ENCODE measurements at places on chromosomes 6 and 20.

DNA sequence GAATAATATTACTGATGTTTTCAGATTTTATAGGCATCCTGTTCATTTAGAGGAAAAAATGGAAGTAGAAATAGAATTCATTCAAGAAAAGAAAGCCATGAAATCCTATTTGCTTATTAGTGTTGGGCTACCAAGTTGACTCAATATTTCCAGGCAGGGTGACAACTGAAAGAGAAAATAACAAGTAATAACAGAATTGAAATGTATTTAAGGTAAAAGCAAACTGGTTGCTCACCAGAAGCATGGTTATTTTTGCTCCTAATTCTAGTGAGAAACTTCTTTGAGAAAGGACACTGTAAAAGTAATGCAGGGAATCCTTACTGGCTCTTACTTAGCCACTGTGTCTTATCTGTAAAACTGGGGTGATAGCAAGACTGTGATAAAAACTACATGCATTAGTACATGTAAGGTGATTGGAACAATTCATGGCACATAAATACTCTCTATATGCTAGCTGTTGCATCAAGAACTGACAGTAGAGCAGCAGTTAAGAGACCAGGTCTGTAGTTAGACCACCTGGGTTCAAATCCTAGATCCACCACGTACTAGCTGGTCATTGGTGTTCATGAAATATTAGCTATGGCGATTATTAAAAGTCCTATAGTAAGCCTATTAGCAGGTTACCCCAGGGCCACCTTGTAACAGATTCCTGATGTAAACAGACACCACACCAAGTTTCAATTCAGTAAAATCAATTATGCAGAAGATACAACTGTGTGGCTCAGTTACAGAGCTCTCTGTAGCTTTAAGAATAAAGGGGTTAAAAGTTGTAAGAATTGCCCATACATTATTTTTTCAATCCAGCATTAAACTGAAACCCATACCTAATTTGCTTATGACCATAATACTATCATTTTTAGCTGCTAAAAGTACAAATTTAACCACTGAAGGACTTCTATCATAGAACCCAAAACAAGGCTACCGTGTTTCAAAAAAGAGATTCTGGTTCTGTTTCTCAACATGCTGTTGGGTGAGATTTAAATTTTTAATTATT lies 159.2 kb upstream of the COL21A1 start:
- no peak for DNase-seq

- DNase-seq: no peak
Observed at GRCh38 chr6:164533045-164533362, 776.4 kb downstream of the C6orf118 start.

DNA sequence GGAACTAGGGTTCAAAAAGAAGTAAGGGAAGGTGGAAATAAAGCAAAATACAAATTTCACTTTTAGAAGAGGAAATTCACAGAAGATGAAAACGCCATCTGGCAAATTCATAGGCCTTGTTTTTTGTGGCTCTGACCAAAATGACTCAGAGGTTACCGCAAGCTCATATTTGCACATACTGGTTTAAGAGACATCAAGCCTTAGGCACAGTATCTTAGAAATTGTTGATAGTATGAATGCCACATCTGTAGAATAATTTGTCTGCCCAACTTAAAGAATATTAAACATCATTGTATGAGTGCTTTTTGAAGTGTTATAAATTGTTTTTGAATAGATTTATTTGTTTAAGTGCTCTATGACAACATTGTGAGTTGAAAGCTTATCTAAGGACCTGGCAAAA lies 10.6 kb downstream of the TAAR1 start:
- DNase-seq: peak; percentile 11

- no peak for DNase-seq
Observed at GRCh38 chr6:110357298-110357663, 868 bp downstream of the METTL24 start.

- peak; percentile 74 for DNase-seq
Observed at GRCh38 chr20:60242836-60243505, 284.7 kb downstream of the CDH26 start.

- no peak for DNase-seq
Observed at GRCh38 chr6:138520463-138520862, 21.2 kb upstream of the NHSL1 start.

DNA sequence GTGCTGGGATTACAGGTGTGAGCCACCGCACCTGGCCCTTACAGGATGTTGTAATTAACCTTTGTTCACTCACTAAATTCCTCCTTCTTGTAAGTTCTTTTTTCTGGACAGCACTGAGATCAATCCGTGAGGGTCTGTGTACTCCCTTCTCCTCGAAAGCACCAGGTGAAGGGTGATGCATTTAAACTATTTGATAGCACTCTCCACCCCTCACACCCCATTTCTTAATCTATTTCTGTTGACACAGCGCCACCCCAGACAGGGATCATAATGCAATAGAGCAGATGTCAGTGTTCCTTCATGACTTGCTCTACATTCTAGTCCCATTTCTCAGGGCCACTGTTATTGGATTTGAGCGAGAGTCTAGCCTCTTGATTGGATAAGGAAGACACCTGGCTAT lies 46.3 kb downstream of the PPP1R14C start:
- no peak for DNase-seq

- no peak for DNase-seq
Observed at GRCh38 chr6:101832371-101832770, 438.9 kb downstream of the GRIK2 start.

DNA sequence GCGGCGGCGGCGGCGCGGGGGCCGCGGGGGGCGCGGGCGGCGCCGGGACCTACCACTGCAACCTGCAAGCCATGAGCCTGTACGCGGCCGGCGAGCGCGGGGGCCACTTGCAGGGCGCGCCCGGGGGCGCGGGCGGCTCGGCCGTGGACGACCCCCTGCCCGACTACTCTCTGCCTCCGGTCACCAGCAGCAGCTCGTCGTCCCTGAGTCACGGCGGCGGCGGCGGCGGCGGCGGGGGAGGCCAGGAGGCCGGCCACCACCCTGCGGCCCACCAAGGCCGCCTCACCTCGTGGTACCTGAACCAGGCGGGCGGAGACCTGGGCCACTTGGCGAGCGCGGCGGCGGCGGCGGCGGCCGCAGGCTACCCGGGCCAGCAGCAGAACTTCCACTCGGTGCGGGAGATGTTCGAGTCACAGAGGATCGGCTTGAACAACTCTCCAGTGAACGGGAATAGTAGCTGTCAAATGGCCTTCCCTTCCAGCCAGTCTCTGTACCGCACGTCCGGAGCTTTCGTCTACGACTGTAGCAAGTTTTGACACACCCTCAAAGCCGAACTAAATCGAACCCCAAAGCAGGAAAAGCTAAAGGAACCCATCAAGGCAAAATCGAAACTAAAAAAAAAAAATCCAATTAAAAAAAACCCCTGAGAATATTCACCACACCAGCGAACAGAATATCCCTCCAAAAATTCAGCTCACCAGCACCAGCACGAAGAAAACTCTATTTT lies 2.0 kb downstream of the FOXC1 start:
- peak; percentile 30 for DNase-seq

DNA sequence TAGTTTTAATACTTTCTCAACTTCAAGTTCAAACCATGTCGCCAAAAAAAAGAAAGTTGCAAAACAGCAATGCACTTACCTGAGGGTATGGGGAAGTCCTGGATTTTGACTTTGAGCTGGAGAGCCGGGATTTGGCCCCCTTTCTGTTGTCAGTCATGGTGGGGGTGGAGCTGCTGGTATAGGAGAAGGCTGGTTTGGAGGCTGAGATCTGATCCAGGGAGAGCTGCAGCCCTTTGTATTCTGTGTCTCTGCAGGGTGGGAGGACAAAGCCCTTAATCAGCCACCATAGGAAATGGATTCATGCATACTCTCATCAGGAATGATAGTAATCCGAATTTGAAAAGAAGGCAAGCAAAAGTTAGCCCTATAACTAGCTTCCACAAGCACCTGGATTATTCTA lies 44.0 kb downstream of the SIM1 start:
- DNase-seq: no peak

DNA sequence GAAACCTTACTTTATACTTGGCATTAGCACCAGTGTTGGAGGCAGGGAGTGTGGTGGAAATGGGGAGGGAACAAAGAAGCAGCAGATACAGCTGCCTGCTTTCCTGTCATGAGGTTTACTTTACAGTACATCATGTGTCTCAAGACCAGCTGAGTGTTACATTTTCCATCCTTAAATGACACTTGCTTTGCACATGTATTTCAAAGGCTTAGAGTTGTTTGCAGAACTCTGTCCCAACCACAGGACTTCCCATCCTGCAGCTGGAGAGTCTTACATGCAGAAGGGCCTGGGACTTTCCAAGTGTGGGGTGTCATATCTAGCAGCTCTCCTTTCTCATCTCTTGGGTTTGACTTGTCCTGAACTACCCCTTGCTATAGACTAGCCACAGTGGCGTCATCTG lies 395.9 kb downstream of the DHX35 start:
- no peak for DNase-seq

DNA sequence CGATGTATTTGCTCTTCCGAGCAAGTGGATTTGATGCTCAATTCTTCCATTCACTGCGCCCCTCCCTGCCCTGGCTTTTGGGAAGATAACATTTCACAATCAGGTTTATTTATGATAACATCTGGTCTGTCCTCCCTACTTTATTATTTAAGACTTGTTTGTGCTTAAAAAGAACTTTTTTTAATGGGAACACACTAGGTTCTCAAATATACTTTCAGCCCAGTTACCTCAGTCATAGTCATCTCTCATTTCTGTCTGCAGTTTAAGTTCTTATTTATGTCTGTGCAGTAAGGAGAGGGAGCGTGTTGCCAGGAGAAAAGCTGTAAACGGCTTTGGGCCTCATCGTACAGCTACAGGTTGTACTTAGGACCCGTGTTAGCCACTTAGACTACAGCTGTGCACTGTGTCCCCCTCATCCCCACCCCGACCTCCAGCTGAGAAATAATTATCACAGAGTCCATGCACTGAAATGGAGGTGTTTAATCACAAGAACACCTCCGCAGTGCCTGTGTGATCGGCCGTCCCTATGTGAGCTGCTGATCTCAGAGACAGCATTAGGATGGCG lies 99.3 kb downstream of the RPP40 start:
- no peak for DNase-seq

DNA sequence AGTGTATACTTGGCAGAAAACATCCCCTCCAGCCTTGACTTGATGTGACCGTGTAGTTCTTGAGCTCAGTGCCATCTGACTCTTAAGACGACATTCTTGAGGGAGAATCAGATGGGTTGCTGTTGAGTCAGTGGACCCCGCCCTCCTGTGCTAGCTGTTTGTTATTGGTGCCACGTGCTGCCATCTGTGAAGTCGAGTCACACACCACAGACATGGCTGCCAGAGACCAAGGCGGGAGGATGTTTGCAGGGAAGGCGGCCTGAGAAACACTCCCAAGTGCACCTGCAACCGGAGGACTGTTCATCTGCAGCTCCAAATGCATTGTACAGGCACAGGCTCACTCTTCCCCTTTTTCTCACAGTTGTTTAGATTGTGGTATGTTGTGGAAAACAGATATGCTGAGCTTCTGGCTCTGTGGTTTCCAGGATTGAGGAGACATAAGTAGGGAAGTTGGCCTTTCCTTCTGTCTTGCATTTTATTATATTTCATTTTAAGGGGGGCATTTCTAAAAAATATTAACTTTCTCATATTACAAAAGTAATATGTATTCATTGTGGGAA lies 345.3 kb upstream of the ZFP64 start:
- DNase-seq: no peak

DNA sequence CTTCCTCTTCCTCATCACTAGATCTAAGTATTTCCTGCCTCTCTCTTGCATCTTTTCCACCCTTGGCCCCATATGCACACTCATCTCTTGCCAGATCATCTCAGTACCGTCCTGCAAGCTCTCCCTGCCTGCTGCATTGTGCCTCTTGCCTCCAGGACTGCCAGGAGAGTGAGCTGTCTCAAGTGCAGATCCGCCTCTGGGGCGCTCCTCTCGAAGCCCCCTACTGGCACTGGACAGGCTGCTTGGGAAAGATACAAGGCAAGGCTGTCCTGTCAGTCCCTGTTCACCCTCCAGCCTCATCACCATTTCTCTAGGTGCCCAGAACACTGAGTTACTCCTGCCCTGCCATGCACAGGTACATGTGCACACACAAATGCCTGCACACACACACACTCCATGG lies 10.2 kb downstream of the SYNDIG1 start:
- no peak for DNase-seq

DNA sequence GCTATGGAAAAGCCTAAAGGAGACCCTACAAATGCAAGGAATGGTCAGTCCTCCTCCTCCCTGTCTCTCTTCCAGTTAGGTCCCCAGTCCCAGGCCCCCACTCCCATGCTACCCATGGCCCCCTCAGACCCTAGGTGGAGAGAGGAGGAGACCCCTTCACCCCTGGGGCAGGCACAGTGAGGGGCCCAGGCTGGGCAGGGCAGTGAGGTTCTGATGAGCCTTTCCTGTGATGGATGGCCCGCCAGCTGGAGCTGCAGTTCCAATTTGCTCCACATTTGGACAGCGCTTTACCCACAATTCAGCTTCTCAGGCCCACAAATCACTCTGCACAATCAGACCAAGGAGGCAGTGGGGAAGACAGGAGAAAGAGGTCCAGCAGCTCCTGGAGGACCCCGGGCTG lies 37.3 kb upstream of the MLN start:
- DNase-seq: no peak

- no peak for DNase-seq
Observed at GRCh38 chr6:110946498-110946897, 12.0 kb upstream of the GTF3C6 start.

GRCh38 chr6:55888917-55889316 lies 13.5 kb upstream of the BMP5 start:
- no peak for DNase-seq

GRCh38 chr6:39088331-39088730 lies 26.7 kb downstream of the SAYSD1 start:
- DNase-seq: peak; percentile 53

GRCh38 chr20:44959082-44959637 lies 1.0 kb downstream of the TOMM34 start:
- DNase-seq: peak; percentile 21

DNA sequence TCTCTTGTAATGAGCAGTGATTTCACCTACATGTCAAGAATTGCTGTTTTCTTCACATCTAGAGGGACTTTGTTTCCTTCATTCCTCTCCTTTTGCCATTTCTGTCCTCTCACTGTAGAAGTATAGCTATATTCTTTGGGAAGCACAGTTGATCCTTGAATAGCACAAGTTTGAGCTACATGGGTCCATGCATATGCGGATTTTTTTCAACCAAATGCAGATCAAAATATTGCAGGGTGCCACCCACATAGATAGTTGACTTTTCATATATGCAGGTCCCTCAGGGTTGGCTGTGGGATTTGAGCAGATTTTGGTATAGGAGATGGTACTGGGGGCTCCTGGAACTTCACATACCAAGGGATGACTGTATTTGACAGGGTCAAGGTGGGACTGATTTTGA lies 41.1 kb downstream of the BLTP3A start:
- DNase-seq: no peak

DNA sequence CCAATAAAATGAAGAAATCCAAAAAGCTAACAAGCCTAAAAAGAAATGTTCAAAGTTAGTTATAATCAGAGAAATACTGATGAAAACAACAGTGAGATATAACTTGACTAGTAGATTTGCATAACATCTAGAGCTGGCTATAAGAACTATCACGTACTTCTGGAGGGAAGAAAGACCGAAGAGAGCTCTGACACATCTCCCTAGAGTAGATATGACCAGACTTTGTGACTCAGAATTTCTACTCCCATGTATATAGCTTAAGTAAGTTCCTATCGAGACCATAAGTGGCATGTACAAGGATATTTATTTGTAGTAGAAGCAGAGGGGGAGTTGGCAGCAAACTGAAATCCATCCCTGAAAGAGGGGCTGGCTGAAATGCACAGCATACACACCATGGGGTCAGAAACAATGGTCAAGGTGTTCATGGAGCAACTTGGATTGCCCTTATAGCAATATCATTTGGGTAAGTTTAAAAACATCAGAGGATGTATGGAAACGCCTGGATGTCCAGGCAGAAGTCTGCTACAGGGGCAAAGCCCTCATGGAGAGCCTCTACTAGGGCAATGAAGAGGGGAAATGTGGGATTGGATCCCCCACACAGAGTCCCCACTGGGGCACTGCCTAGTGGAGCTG lies 25.6 kb upstream of the IL17A start:
- DNase-seq: no peak

Measured in fibroblast of upper back skin (primary cell).